ENCODE measurements at places on chromosomes 12 and 14. TPM values are rescaled to one million over a fixed set of nuclear protein-coding genes. Genes with fewer than 3 reads are reported as not detected.

Gene SMIM41
- total RNA-seq: not detected

Gene OTUB2
- 0.55 TPM for total RNA-seq

Gene TEX52
- not detected for total RNA-seq

- DNase-seq: no peak
Measured at GRCh38 chr12:48028541-48029431, 24.5 kb upstream of the COL2A1 start.

GRCh38 chr12:1322821-1323220 is 271.6 kb downstream of the FBXL14 start:
- DNase-seq: no peak

DNA sequence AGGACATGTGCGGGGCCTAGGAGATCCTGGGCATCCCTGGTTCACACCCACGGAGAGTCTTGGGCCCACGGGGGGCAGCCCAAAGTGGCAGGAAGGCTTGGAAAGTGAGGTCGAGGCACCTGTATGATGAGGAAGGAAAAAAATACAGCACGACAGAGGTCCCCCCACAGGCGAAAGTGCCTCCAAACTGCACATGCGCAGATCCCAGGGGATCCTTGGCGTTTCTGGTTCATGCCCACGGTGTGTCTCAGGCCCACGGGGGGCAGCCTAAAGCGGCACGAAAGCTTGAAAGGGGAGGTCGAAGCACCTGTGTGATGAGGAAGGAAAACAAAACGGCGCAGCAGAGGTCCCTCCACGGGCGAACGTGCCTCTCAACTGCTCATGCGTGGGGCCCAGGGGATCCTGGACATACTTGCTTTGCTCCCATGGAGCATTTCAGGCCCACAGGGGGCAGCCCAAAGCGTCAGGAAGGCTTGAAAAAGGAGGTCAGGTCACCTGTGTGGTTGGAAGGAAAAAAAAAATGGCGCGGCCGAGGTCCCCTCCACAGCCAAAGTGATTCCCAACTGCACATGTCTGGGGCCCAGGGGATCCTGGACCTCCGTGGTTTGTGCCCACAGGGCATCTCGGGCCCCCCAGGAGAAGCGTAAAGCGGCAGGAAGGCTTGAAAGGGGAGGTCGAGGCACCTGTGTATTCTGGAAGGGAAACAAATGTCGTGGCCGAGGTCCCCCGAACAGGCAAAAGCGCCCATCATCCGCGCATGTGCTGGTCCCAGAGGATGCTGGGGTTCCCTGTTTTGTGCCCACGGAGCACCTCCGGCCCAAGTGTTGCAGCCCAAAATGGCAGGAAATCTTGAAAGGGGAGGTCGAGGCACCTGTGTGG is 582.6 kb downstream of the ALG10 start:
- no peak for DNase-seq

GRCh38 chr12:58654021-58654420 is 266.3 kb downstream of the LRIG3 start:
- DNase-seq: no peak

Gene CPM
- 4.2 TPM for total RNA-seq

Data from PC-9 (cell line).